ENCODE measurements at places on chromosomes 12 and 14.

- DNase-seq: no peak
Measured at GRCh38 chr12:44640427-44641190, 235.5 kb downstream of the NELL2 start.

GRCh38 chr14:68922201-68922621 lies 56.9 kb downstream of the ACTN1 start:
- no peak for DNase-seq

GRCh38 chr14:104326848-104327247 lies 188.5 kb downstream of the KIF26A start:
- no peak for DNase-seq

DNA sequence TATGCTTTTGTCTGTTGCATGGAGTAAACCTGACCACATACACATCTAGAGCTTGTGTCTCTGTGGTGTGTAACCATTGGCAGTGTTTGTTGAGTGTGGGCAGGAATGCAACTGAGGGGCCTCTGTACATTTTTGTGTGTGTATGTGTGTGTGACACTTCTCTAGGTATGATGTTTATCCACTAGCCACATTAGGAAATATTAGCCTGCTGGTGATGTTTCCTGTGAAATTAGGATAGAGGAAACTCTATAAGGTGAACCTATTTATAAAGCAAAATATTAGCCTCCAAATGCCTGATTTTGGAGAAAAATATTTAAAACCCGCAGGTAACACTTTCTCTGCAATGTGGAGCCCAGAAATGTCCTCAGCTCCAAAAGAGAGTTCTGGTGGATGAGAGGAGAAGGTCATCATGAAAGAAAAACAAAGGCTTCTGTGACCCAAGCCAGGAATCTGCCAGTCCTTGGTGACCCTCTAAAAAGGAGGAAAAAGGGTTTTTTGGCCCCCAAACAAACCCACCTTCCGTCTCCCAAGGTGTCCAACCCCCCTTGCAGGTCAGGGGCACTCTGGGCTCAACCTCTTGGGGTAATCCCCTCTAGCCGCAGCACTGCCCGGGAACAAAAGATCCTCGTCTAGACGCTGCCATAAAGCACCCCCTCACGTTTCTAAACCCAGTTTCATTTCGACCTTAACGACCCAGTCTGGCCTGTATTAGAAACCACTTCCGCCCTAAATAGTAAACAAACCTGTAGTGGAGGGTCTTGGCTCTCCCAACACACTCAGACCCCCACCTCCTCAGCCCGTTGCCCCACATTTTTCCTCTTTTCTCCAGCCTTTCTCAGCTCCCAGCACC lies 3.1 kb upstream of the HOTAIR start:
- no peak for DNase-seq

DNA sequence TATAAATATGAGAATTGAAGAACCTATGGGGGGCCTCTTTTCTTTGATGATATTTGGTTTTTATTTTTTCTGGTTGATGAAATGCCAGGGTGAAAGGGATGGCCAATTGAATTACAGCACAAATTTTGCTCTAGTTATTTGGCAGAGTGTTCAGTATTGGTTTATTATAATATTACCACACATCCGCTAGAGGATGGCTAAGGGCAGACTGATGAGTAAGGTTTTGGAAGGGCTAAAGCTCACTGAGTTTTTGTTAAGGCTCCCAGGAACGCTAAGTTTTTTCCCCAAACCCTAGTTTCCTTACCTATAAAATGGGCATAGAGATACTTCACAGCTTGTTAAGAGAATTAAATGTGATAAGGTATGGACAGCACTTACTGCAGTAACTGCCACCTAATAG lies 34.3 kb upstream of the LRRC10 start:
- no peak for DNase-seq

DNA sequence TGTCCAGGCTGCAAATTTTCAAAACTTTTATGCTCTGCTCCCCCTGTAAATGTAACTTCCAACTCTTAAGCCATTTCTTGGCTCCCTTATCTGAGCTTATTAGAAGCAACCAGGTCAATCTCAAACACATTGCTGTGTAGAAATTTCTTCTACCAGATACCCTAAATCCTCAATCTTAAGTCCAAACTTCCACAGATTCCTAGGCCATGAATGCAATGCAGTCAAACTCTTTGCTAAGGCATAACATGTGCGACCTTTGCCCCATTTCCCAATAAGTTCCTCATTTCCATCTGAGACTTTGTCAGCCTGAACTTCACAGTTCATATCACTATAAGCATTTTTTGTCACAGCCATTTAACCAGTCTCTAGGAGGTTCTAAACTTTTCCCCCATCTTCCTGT lies 64.5 kb downstream of the TMTC3 start:
- no peak for DNase-seq

- peak; percentile 51 for DNase-seq
Measured at GRCh38 chr12:95215949-95216348, 1.3 kb downstream of the FGD6 start.

- DNase-seq: peak; percentile 72
Measured at GRCh38 chr12:54549774-54550451, 512 bp downstream of the PDE1B start.

DNA sequence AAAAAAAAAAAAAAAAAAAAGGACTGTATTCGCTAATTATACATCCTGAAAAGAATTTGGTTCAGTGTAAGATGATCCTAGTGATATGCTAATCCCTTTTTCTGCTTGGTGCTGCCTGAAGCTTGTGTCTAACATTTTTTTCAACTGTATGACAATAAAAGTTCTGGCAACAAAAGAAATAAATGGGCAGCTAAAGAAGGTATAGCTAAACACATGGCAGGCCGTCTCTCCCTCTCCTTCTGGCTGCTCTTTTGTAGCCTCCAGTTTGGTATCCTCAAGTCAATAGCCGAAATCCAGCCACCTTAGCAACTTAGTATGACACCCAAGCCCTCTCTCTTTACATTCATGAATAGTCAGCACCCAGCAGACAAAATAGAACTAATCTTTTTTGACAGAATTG lies 198.3 kb upstream of the OTX2 start:
- DNase-seq: peak; percentile 13

DNA sequence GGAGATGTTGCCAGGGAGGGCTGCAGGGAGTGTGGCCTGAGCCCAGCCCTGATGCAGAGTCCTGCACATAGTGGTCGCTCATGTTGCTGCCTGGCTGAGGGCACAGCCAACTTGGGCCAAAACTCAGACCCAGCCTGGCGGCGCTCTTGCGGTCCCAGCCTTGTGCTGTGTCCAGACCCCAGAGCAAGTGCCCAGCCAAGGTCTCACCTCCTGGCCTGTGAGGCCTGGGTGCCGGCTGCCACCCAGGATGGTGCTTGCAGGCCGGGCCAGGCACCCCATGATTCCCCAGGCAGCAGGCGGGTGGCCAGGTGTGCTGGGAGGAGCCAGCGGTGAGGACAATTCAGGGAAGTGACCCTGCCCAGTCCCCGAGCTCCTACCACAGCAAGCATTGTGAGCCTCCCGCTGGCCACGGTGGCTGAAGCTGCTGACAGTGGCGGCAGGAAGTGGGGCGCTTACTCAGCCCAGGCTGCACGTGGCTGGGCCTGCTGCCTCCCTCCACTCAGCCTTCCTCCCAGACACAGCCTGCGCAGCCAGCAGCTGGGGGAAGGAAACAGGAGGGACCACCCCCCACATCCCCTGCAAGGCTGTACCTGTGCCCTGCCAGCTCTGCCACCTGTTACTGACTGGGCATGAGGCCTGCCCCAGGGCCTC lies 17.7 kb upstream of the PGF start:
- DNase-seq: no peak

GRCh38 chr14:32296366-32296765 lies 32.7 kb upstream of the AKAP6 start:
- DNase-seq: no peak

- DNase-seq: no peak
Measured at GRCh38 chr12:110247340-110248095, 33.5 kb upstream of the ATP2A2 start.

DNA sequence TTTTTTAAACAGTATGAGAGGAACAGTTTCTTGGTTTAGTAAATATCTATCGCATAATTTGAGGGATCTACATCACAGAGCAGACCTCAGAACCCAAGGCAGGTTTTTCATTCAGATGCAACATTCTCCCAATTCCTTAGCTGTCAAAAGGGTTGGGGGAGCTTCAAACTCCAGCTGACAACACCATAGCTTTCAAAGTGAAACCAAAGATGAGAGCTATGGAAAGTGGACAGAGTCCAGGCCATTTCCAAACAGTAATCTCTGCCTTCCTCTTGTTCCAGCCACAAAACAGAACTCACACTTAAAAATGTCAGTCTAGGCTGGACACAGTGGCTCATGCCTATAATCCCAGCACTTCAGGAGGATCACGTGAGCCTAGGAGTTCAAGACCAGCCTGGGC lies 87.8 kb downstream of the SPRING1 start:
- DNase-seq: no peak

GRCh38 chr12:88381466-88381865 lies 198.8 kb downstream of the KITLG start:
- DNase-seq: no peak

DNA sequence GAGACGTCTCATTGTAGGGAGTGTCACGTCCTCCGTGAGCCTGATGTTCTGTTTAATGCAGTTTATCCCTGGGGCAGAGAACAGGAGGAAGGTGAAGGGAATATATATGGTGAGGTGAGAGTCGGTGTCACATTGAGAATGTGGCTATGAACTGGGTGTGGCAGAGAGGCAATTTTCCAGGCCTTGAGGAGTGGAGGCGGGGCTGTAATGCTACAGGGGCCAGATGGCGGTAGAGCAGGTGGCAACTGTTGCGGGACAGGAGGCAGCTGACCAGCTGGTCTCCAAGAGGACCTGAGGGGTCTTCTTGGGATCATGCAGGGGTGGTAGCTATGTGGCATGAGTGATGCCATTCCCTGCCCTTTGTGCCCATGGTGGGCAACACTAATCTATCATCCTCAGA lies 59.6 kb downstream of the CACNA1C start:
- no peak for DNase-seq

GRCh38 chr12:132282950-132283771 lies 46.2 kb downstream of the GALNT9 start:
- DNase-seq: peak; percentile 51

- no peak for DNase-seq
Measured at GRCh38 chr14:25944020-25944419, 653.8 kb downstream of the NOVA1 start.

GRCh38 chr12:14284184-14284722 lies 81.2 kb upstream of the ATF7IP start:
- DNase-seq: peak; percentile 46

GRCh38 chr12:75900781-75901254 lies 130.8 kb downstream of the PHLDA1 start:
- DNase-seq: no peak

DNA sequence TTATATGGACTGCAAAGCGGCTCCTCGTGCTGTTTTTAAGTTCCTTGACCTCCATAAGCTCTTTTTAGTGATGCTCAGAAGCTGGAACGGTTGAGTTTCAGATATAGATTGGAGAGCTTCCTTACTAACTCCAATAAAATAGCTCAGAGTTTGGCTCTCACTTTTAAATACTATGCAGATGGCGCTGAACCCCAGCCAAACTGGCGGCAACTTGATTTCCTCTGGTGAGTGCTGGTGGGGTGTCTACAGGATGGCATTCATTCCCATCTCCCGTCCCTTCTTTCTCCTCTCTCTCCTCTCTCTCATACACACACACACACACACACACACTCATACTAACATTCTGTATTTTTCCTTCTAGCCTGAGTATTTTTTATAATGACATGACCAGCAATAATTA lies 346.3 kb downstream of the ETNK1 start:
- DNase-seq: no peak

DNA sequence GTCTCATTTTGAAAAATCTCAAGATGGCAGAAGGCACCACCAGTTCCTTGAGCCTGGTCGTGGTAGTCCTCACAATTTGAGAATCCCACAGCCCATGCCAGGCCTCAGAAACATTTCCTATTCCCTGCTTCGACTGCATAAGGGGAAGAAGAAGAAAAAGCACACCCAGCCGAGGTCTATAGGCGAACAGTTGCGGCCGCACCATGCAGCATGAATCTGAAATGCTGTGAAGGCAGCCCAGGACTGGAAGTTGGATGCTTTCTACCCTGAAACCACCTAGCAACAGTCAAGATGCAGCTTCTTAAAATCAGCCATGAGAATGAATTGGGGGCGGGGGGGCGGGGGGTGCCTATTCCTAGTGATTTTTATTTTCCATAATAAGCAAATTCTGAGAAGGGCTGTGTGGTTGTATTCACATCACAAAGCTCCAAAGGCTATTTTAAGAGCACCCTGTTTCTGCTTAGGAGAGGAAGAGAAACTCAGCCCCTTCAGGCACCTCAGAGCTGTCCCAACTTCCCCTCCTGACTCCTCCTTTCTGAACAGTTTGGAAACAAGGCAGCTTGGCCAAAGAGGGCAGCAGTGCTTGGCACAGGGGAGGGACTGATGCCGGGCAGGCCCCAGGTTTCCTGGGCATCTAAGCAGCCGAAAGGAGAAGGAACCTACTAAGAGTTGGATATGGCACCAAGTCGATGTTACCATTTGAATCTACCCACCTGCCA lies 172.5 kb upstream of the FOXN3 start:
- DNase-seq: no peak

GRCh38 chr14:69845787-69846186 lies 33.4 kb upstream of the SMOC1 start:
- no peak for DNase-seq

DNA sequence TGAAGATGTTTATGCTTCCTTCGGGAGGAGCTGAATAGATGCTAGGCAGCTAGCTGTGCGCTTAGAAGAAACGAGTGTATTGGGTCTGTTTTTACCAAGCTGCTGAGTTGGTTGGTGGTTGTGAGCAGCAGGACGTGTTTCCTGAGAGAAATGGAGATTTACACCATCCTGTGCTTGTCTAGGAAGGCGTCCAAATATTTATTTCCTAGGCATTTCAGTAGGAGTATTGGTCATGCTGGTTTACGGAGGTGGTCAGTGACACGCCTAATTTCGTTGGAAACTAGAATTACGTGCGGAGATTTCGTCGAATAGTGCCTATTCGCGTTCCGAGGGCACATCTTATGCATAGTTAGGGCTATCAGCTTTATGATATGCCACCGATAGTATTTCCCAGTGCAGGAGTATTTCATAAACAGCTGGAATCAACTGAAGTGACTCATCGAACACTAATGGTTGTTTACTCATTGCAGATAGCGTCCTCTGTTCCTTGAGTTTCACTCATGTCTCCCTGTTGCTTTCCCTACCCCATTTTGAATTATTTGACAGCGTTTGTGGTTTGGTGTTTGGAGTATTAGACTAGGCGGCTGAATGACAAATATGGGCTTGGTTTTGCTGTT lies 780 bp downstream of the TBC1D15 start:
- DNase-seq: peak; percentile 16

- no peak for DNase-seq
Measured at GRCh38 chr12:76400136-76400535, 51.9 kb upstream of the BBS10 start.

- DNase-seq: no peak
Measured at GRCh38 chr12:6631549-6631961, 4.2 kb downstream of the LPAR5 start.

GRCh38 chr12:14272956-14273912 lies 92.2 kb upstream of the ATF7IP start:
- no peak for DNase-seq

Data from GM23338 (cell line).